Thyroid gland (tissue), 4 donors: ENCODE measurements at places on chromosomes 3 and 15. TPM values are rescaled to one million over a fixed set of nuclear protein-coding genes. Genes with fewer than 3 reads are reported as not detected.

GRCh38 chr3:161014843-161015749, 90.1 kb downstream of the B3GALNT1 start:
- no peak for DNase-seq
- H3K4me3 ChIP-seq, result no peak overlapping the region
- H3K27ac ChIP-seq, result no peak overlapping the region
- H3K36me3 ChIP-seq, result no peaks in the 10 kb centered on the region
- H3K4me1 ChIP-seq, result peaks cover 13% of the 10 kb centered on the region

DNA sequence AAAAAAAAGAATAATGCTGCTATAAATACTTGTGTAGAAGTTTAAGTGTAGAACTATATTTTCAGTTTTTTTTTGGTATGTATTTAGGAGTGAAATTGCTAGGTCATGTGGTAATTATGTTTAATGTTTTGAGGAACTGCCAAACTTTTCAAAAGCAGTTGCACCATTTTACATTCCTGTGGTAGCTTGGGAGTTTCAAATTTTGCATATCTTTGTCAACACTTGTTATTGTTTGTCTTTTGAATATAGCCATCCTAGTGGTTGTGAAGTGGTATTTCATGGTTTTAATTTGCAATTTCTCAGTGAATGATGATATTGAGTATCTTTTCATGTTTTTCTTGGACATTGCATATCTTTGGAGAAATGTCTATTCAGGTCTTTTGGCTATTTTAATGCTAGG, 30.4 kb downstream of the SKIL start:
- no peaks in the 10 kb centered on the region for H3K4me1 ChIP-seq
- DNase-seq, result no peak
- no peak overlapping the region for H3K27ac ChIP-seq

DNA sequence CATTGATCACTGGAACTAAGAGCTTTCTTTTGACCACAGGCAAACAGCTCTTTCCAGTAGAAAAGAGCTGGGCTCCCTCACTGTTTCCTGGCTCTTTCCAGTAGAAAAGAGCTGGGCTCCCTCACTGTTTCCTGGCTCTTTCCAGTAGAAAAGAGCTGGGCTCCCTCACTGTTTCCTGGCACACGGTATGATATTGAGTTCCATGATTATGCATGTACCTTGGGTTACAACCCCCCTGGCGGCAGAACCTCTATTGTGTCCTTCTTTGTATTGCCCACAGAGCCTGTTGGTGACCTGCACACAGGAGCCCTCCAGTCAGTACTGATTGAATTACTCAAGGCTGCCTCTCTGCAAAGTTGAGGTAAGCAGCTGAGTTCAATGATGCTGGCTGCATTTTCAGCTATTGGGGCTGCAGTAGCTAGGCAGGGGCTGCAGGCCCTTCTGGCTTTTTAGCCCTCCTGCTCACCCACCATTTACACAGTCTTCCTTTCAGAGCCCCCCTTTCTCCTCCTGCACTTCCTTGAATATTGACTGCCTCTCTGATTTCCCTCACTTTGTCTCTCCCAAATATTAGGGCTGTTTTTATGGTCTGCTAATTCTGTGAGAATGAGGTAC, 10.2 kb downstream of the ACKR2 start:
- H3K4me1 ChIP-seq, result peaks cover 19% of the 10 kb centered on the region
- DNase-seq, result peak; percentile 51

DNA sequence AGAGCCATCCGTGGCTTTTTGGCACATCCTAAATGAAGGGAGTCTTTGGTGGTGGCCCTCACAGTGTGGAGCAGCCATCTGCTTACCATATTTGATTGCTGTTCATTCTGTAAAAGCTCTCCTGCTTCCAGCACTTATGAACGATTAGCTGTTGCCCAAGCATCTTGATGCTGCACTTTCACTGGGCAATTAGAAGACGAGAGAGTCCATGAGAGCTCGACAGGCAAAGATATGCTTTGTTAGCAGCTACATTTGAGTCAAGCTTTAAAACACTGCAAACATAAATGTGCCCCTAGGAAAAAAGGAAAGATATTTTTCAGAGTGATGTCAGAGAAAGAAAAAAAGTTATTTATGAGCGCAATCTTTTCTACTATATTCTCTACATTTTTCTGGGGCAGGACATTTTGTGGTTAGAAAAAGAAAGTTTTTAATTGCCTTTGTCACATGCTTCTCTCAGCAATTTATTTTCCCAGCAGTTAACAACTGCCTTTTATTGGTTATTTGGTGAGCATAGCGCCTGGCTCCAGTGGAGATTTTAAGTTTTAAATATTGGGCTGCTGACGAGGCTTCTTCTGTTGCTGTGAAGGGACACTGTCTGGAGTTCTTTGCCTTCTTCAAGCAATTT, 468.4 kb downstream of the C3orf38 start:
- H3K4me1 ChIP-seq, result no peaks in the 10 kb centered on the region
- no peak for DNase-seq
- H3K36me3 ChIP-seq, result no peaks in the 10 kb centered on the region
- H3K27ac ChIP-seq, result no peak overlapping the region

GRCh38 chr15:85036716-85037115, 55.1 kb downstream of the PDE8A start:
- no peak for DNase-seq
- H3K27me3 ChIP-seq, result no peaks in the 10 kb centered on the region
- no peak overlapping the region for H3K27ac ChIP-seq

The TM4SF1 gene
- 94.9 TPM for total RNA-seq

The CSPG4 gene
- 2.4 TPM for total RNA-seq

The DLEC1 gene
- 0.44 TPM for total RNA-seq

GRCh38 chr3:5011555-5012256, 32.5 kb downstream of the BHLHE40 start:
- H3K27ac ChIP-seq, result no peak overlapping the region
- no peak for DNase-seq
- H3K4me1 ChIP-seq, result no peaks in the 10 kb centered on the region
- no peak overlapping the region for H3K4me3 ChIP-seq
- H3K36me3 ChIP-seq, result no peaks in the 10 kb centered on the region

The EPHA6 gene
- 2.1 TPM for total RNA-seq

- H3K4me3 ChIP-seq, result no peak overlapping the region
- peaks cover 8% of the 10 kb centered on the region for H3K36me3 ChIP-seq
- no peak for DNase-seq
- no peaks in the 10 kb centered on the region for H3K4me1 ChIP-seq
- H3K27me3 ChIP-seq, result no peaks in the 10 kb centered on the region
- H3K27ac ChIP-seq, result no peak overlapping the region
These were observed 3.9 kb downstream of the THBS1 start for GRCh38 chr15:39584662-39585388.

The ITGB5 gene
- total RNA-seq, result 119 TPM

The ANKRD34C gene
- 0.13 TPM for total RNA-seq

DNA sequence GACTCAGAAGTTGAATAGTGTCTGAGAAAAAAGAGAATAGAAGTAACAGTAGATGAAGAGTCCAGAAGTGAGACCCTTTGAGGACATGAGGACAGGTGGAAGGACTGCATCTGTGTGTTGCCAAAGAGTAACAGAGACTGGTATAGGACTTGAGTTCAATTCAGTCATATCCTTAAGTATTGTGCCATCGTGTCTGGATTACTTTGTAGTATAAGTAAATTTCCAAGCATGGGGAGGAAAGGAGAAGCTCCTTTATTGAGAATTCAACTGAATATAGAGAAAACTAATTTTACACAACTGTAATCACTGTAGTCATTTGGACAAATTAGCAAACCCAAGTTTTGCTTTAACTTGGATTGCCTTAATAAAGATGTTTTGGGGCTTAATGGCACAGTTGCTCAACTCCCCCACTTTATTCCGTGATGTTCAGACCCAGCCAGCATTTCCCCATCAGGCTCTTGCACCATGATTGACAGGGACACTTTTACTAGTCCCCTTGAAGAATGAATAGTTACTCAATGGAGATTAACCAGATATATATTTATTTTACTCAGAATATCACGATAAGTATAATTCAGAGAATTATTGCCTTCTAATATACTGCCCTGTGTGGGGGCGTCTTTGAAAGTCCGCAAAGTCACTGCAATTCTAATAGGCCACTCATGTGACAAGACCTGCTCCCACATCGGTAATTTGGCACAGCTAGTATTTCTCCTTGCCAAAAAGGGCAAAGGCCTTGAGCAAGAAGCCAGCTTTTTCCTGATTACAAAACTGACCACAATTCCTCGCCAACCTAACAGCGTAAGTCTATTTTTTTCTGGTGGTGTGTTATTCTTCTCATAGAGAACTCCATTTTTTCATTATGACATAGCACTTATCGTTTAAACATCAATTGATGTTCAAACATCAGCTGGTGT, 61.3 kb downstream of the PPARG start:
- peak; percentile 45 for DNase-seq
- H3K4me1 ChIP-seq, result peaks cover 24% of the 10 kb centered on the region
- H3K27me3 ChIP-seq, result no peaks in the 10 kb centered on the region
- H3K36me3 ChIP-seq, result no peaks in the 10 kb centered on the region
- no peak overlapping the region for H3K4me3 ChIP-seq

DNA sequence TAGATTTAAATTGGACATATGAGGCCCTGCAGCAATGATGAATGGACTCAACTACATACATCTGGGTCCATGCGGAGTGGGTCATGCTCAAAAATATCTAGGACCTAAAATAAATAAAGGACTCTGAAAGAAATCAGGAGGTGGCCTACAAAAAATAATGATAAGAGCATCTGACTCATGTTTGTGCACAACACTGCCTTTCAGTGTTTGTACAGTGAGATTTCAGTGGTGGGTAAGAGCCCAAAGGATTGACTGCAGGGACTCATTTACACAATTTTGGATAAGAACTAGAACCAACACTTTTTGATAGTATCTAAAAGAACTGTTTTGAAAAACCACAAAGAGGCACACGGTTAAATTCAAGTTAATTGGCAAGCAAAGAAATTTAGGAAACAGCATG, 285.5 kb downstream of the SLC9A9 start:
- H3K4me3 ChIP-seq, result no peak overlapping the region
- no peak for DNase-seq
- no peaks in the 10 kb centered on the region for H3K36me3 ChIP-seq
- no peaks in the 10 kb centered on the region for H3K27me3 ChIP-seq
- H3K27ac ChIP-seq, result no peak overlapping the region
- peaks cover 30% of the 10 kb centered on the region for H3K4me1 ChIP-seq

The UBE2E1 gene
- total RNA-seq, result 61.6 TPM

The CCR8 gene
- total RNA-seq, result not detected

The FGF7 gene
- total RNA-seq, result 31.3 TPM

GRCh38 chr15:61556037-61556648, 327.0 kb upstream of the RORA start:
- H3K27me3 ChIP-seq, result no peaks in the 10 kb centered on the region
- H3K27ac ChIP-seq, result no peak overlapping the region
- H3K4me3 ChIP-seq, result no peak overlapping the region
- H3K36me3 ChIP-seq, result no peaks in the 10 kb centered on the region

The SEMA3F gene
- total RNA-seq, result 44.2 TPM

The TMC3 gene
- total RNA-seq, result not detected

GRCh38 chr3:139571711-139572110, 32.2 kb upstream of the RBP1 start:
- no peaks in the 10 kb centered on the region for H3K4me1 ChIP-seq
- no peak overlapping the region for H3K4me3 ChIP-seq
- H3K27ac ChIP-seq, result no peak overlapping the region
- no peaks in the 10 kb centered on the region for H3K36me3 ChIP-seq

The STARD9 gene
- total RNA-seq, result 8.0 TPM

- H3K4me3 ChIP-seq, result no peak overlapping the region
- DNase-seq, result no peak
- H3K27ac ChIP-seq, result no peak overlapping the region
- no peaks in the 10 kb centered on the region for H3K4me1 ChIP-seq
These were observed 208.3 kb downstream of the VPS13C start for GRCh38 chr15:61851955-61852354.

DNA sequence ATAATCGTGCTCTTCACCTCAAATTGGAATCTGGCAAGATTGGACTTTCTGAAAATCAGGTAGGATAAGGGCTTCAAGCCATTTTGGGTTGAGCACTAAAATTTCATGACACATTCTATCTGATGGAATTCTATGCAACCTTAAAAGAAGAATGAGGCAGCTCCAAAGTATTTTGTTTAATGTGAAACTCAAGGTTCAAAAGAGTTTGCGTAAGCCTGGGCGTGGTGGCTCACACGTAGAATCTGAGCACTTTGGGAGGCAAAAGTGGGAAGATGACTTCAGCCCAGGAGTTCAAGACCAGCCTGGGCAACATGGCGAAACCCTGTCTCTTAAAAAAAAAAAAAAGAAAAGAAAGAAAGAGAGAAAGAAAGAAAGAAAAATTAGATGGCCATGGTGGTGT, 3.6 kb upstream of the PLA1A start:
- no peaks in the 10 kb centered on the region for H3K27me3 ChIP-seq
- H3K36me3 ChIP-seq, result no peaks in the 10 kb centered on the region

The ZNF280D gene
- total RNA-seq, result 81.8 TPM

The KPNA1 gene
- 33.8 TPM for total RNA-seq

The SPESP1 gene
- total RNA-seq, result 4.0 TPM

The GOLGA6D gene
- not detected for total RNA-seq

DNA sequence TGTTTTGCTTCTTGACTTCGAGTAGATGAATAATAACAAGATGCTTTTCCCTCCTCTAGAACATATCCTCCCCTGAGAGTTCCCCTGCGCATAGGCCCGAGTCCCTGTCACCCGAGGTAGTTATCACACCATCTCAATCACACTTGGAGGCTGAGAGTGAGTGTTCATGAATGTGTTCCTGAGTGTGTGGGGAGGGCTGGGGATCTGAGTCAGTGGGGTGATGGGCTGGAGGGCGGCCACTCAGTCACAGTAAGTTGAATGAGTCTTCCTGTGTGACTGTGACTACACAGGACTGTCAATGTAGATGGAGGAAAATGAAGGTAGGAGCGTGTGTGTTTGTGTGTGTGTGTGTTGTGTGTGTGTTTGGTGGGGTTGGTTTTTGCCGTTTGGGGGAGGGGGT, 71.0 kb downstream of the SETD5 start:
- H3K27ac ChIP-seq, result no peak overlapping the region
- H3K4me1 ChIP-seq, result no peaks in the 10 kb centered on the region

GRCh38 chr3:149466192-149466591, 8.3 kb upstream of the TM4SF4 start:
- no peak for DNase-seq
- no peak overlapping the region for H3K27ac ChIP-seq
- H3K36me3 ChIP-seq, result no peaks in the 10 kb centered on the region
- no peaks in the 10 kb centered on the region for H3K4me1 ChIP-seq
- no peak overlapping the region for H3K4me3 ChIP-seq

DNA sequence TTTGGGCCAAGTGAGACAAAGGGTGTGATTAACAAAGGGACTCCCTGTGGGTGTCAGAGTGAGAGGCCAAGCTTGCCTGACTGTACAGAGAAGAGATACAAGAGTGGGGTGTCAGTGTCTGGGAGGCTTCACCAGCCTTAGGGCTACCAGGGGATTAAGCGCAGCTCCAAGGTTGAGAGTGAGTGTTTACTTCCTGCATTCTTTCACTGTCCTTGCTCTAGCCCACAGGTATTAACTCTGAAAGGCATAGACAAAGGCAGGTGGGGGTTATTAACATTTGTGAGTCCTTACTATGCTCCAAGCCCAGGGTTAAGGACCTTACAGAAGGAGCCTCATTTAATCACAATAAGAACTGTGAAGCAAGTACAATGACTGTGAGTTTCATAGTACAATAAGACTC, 107.6 kb downstream of the IL20RB start:
- no peak overlapping the region for H3K27ac ChIP-seq
- no peak for DNase-seq
- no peaks in the 10 kb centered on the region for H3K36me3 ChIP-seq
- H3K27me3 ChIP-seq, result no peaks in the 10 kb centered on the region
- no peak overlapping the region for H3K4me3 ChIP-seq

The FBN1 gene
- total RNA-seq, result 147 TPM
